ENCODE measurements at places on chromosomes 5 and 9. TPM values are rescaled to one million over a fixed set of nuclear protein-coding genes. Genes with fewer than 3 reads are reported as not detected.

The KCTD16 gene
- total RNA-seq: not detected

The SPATA31A6 gene
- 0.16 TPM for total RNA-seq

The CDC14B gene
- total RNA-seq: 5.8 TPM

The LCN9 gene
- not detected for total RNA-seq

The PCDHB15 gene
- total RNA-seq: 0.07 TPM

The LPCAT1 gene
- total RNA-seq: 20.8 TPM

The SH3TC2 gene
- 1.1 TPM for total RNA-seq

The PCYOX1L gene
- 8.0 TPM for total RNA-seq

The ZNF354C gene
- total RNA-seq: 0.07 TPM

The N4BP3 gene
- total RNA-seq: 6.6 TPM

The GPX3 gene
- total RNA-seq: 0.86 TPM

The OR2K2 gene
- not detected for total RNA-seq

The TMEM252 gene
- not detected for total RNA-seq

The HACD4 gene
- 0.02 TPM for total RNA-seq

The OBP2B gene
- not detected for total RNA-seq

The PCDHA9 gene
- total RNA-seq: not detected

The SLC6A3 gene
- not detected for total RNA-seq

The CNTFR gene
- total RNA-seq: not detected

The CDO1 gene
- 0.22 TPM for total RNA-seq

The FRMPD1 gene
- total RNA-seq: not detected

All from K562 (cell line).